Fibroblast of skin of scalp (primary cell): ENCODE measurements at places on chromosomes 6 and 20.

- no peak for DNase-seq
Measured at GRCh38 chr20:6877633-6878032, 110.1 kb downstream of the BMP2 start.

GRCh38 chr20:53763707-53764414 is 170.2 kb upstream of the ZNF217 start:
- DNase-seq, result peak; percentile 45

GRCh38 chr20:52461582-52461981 is 270.0 kb upstream of the ZFP64 start:
- peak; percentile 51 for DNase-seq

DNA sequence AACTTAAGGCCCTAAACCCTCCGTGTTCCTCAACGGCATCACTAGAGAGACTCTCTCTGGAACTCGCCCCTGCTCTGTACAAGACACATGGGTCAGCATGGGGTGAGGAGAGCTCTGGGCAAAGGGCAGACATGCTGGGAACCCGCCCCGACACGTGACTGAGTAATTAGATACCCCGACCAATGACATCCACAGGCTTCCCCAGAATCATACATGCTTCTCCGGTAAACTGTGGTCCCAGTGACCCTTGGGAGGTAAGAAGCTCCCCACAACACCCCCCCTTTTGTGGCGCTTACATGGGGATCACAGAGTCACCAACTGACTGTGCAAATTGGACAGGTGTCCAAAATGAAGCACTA is 31.7 kb upstream of the RPS6KA2 start:
- no peak for DNase-seq

- no peak for DNase-seq
Measured at GRCh38 chr20:62734326-62734725, 25.7 kb downstream of the NTSR1 start.

GRCh38 chr20:57282670-57283361 is 16.4 kb upstream of the BMP7 start:
- no peak for DNase-seq

- DNase-seq, result peak; percentile 77
Measured at GRCh38 chr20:19973961-19974629, 43.1 kb upstream of the NAA20 start.

- no peak for DNase-seq
Measured at GRCh38 chr20:19642860-19643259, 115.2 kb upstream of the RIN2 start.

- DNase-seq, result no peak
Measured at GRCh38 chr6:288866-289265, 3.4 kb upstream of the DUSP22 start.

DNA sequence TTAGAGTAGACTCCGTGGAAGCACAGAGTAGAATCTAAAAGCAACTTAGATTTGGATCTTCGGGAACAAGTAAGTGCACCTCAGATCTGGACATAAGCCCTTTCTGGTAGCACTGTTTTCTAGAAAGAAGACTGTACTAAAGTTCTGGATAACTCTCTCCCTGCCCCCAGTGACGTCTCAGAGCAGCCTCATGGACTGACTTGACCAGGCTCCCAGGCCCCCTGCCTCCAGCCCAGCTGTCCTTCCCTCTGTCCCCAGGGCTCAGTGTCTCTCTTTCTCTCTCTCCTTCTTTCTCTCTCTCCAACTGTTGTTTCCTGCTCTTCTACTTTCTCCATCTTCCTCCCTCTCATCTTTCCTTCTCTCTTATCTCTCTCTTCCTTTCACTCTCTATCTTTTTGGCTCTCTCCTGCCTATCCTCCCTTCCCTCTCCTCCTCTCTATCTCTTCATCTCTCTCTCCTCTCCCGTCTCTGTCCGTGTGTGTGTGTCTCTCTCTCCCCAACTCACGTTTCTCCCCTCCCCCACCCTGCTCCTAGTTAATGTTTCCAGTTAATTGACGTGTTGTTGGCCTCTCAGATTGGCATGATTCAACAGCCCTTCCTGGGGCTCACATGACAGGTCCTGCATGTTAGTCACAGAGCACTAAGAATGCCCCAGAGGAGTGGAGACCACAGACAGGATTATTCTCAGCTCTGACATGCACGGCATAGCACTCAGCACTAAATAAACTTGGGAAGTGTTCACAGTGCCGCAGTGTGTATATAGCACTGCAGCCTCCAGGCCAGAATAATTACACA is 180.4 kb upstream of the FOXQ1 start:
- peak; percentile 93 for DNase-seq

- DNase-seq, result no peak
Measured at GRCh38 chr6:149267072-149267471, 50.4 kb upstream of the TAB2 start.

DNA sequence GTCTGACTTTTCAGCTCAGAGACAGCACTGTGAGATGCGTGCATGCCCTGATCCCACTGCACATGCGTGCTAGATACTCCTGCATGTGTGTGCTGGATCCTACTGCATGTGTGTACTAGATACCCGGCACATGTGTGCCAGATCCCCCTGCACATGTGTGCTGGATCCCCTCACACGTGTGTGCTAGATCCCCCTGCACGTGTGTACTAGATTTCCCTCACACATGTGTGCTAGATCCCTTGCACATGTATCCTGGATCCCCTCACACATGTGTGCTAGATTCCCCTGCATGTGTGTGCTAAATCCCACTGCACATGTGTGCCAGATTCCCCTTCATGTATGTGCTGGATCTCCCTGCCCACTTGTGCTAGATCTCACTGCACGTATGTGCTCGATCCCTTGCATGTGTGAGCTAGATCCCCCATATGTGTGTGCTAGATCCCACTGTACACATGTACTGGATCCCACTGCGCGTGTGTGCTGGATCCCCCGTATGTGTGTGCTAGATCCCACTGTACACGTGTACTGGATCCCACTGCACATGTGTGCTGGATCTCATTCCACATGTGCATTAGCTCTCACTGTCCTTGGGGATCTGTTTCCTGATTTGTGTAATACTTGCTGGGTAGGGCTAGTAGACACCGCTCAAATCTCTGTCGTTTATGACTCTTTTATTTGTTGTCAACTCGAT is 214.6 kb downstream of the SMOC2 start:
- no peak for DNase-seq

DNA sequence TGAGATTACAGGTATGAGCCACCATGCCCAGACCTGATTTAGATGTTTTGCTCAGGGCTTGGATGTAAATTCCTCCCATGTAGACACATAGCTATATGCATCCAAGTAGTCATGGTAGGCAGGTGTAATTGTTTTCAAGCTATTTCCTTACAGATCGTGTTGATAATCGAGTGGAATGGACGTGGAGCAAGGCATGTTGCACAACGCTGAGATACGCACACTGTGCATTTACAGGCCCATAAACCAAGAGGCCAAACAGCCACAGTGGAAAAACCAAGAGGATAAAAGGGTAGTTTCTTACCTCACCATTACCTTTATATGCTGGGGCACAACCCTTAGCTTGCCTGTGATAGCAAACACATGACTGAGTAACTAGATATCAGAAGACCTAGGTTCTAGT is 51.0 kb upstream of the ADGRF1 start:
- DNase-seq, result no peak

GRCh38 chr20:60785785-60786184 is 466.3 kb upstream of the CDH4 start:
- no peak for DNase-seq

GRCh38 chr6:116371120-116371917 is 572 bp downstream of the DSE start:
- DNase-seq, result peak; percentile 95

GRCh38 chr6:89941031-89941762 is 46.9 kb downstream of the GJA10 start:
- DNase-seq, result no peak

- no peak for DNase-seq
Measured at GRCh38 chr6:48109944-48110343, 1.1 kb downstream of the PTCHD4 start.

DNA sequence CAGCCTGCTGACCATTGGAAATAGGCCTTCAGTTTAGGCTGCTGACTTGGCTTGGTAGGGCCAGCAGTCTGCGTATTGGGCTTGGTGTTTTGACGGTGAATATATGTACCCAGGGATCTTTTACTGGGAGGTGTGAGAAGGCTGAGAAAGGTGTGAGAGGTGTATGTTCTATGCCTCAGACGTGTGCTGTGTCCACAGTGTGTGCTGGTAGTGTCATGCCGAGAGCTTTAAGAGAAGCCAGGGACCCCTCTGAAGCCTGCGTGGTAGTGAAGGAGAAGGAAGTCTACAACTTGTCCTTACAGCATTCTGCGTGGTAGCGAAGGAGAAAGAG is 2.1 kb downstream of the SS18L1 start:
- no peak for DNase-seq

DNA sequence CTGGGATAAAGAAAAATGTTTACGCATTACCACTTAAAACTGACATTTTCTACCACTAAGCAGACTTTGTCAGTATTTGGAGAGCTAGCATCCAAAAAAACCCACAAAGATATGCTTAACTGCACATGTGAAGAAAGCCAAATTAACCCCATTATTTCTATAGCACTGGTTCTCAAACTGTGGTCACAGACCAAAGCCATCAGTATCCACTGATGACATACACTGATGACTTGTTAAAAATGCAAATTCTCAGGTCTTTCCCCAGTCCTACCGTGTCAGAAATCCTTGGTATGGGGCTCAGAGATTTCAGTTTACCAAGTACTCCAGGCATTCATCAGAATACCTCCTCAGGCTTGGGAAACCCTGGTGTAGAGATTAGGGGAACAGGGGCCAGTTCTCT is 230.2 kb downstream of the PTPRK start:
- DNase-seq, result peak; percentile 3

GRCh38 chr20:4516876-4517275 is 204.8 kb upstream of the PRND start:
- no peak for DNase-seq

GRCh38 chr20:50229156-50229607 is 38.6 kb downstream of the CEBPB start:
- no peak for DNase-seq

DNA sequence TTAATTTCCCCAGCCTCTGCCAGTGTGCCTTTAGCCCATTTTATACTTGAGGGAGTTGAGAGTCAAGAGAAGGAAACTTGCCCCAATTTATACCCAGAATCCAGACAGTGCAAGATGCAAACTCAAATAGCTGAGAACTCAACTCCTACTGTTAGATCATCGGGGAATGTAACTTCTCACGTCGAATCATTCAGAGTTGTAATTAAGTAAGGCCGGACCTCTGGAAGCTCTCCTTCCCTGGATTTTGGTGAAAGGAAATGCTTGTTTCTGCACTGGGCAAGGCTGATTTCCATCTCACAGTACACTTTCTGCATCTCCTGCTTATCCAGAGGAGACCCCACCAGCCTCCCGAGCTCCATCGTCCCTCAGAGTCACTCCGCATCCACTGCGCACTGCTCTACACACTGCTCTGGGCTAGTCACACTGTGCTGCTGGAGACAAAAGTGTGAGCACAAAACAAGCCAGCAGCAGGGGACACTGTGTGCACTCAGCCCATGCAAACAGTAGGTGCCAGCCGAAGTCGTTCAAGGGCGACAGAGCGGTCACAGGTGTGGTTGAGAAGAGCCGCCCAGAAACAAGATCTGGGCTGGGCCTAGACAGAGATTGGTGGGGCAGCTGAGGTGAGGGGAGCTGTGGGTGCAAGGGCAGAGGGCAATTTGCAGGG is 150.4 kb upstream of the QKI start:
- DNase-seq, result no peak

GRCh38 chr6:41199552-41200246 is 1.2 kb downstream of the TREML2 start:
- DNase-seq, result no peak

DNA sequence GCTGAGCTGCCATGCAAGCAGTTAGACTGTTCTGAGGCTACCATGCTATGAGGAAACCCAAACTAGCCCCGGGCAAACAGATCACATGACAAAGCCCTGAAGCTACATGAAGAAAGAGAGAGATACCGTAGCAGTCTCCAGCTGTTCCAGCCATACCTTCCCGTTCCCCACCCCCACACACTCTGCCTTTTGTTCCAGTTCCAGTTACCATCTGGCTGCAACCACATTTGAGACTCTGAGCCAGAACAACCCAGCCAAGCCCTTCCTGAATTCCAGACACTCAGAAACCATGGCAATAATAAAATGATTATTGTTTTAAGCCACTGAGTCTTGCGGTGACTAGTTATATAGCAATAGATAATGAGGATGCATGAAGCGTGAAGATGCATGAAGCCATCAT is 28.3 kb downstream of the RIN2 start:
- peak; percentile 87 for DNase-seq

GRCh38 chr6:104710543-104711335 is 149.0 kb downstream of the HACE1 start:
- no peak for DNase-seq

DNA sequence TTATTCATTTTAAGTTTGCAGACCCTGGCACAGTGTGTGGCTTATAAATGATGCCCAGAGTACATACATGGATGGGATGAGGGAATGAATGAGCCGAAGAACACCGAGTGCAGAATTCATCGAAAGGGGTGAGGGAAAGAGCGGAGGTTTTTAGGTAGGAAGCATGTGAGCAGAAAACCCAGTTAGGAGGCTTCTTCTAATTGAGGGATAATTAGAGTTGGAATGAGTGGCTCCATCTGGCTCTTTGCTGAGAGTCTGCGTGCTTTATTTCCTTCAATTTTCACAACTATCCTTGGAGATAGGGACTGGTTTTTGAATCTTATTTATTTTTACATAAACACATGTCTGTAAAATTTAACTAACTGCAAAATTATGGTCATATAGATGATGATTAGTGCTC is 150.7 kb downstream of the DOK5 start:
- DNase-seq, result no peak

DNA sequence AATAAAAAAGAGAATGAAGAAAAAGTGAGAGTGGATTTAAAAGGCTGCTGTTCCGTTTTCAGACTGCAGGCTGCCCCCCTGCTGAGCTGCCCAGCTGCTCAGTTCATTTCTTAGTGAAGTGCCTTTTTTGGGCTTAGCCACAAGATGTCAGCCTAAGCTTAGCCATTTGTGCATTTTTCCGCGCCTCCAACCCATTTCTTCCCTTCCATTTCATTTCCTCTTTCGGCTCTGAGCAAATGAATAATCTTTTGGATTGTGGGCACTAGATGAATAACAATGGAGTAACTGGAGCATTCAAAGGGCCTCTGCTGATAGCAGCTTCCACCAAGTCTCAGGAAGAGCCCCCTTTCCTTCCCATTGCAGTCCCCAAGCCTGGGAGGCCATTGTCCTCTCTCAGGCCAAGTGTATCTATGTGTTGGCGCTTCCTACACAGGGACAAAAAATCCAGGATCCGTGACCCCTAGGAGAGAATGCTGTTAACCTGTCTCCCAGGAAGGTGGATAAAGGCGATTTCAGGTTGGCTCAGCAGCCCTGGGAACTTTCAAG is 83.5 kb upstream of the SPTLC3 start:
- peak; percentile 86 for DNase-seq

DNA sequence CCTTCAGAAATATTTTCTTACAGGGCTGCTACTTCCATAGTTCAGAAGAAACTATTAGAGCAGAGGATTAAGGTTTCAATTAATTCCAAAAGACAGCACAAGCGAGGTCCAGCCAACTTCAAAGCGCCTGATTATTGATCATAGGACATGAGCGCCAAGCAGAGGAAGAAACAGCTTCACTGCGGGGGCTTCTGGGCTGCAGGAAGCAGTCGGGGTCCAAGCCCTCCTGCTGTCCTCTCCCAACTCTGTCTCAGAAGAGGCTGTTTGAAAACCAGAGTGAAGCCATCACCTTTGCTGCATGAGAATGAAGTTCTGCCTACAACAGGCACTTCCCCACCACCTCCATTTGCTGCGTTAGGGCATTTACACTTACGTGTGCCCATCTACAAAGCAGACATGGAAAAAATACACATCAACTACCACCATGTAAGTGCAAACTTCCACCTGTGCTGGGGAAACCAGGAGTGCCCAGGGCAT is 23.9 kb downstream of the SUMO4 start:
- no peak for DNase-seq
